ENCODE measurements at places on chromosomes 5 and 9.

- DNase-seq = no peak
Measured at GRCh38 chr5:37247036-37247435, 2.1 kb downstream of the CPLANE1 start.

DNA sequence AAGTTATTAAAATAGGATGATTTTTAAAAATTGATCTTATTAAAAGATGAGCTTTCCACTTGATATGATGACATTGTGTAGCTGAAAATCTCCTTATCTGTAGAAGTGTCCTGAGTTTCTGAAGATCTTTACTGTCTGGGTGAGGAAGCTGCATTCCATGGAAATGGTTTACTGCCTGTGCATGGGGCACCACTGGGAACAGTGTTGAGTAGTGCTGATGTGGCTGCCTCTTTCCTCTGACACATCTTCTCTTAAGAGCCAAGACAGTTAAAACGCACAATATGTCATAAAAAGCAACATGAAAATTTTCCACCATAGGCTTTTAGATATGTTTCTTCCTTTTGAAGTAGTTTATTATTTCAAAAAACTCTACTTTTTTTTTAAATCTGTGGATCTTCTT lies 24.6 kb downstream of the SECISBP2 start:
- DNase-seq = no peak

DNA sequence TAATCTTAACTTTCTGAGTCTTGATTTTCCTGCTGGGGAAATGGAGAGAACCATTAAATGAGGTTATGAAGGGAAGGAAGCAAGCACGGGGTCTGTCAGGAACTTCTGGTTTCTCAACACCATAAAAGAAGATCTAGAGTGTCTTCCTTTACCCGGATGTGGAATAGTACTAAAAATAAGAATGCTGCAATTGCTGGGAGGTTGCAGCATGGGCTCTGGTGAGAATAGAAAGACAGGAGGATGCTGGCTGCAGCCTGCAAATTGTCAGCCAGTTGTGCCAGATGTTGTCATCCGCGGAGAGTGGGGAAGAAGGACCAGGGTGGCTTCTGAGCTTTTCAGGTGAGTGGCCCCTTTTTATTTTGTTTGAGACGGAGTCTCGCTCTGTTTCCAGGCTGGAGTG lies 69.3 kb upstream of the STC2 start:
- DNase-seq = no peak

DNA sequence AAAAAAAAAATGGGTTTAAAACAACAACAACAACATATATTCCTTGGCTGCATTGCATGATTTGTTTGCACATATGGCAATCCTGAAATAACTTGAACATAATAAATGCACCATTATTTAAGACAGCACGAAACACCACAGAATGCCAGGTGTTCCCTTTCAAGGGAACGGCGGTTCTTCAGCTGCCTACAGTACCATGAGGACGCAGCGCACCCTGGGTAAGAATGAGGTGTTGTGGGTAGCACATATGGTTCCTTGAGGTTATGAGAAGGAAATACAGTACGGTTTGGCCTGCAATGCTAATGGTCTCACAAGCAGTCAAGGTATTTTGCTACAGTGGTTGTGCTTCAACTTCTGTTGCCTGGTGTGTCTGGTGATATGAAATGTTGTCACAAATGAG lies 174.8 kb downstream of the SLC12A2 start:
- no peak for DNase-seq

DNA sequence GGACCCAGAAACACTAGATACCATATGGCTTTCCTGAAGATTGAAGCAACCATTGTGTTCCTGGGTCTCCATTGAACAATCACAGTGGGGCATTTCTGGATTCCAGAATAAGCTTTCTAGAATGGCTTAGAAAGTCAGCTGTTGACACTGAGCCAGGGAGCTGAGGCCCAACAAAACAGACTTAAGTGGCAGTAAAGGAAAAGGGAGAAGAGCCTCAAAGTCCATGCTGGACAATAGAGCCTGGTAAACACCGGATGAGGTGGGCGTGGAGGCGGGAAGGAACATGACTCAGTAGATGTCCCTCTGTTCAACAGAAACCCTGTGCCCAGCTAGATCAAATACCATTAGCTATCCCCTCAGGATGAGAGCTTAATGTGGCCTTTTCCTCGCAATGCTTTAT lies 14.8 kb downstream of the SPARC start:
- DNase-seq = no peak

DNA sequence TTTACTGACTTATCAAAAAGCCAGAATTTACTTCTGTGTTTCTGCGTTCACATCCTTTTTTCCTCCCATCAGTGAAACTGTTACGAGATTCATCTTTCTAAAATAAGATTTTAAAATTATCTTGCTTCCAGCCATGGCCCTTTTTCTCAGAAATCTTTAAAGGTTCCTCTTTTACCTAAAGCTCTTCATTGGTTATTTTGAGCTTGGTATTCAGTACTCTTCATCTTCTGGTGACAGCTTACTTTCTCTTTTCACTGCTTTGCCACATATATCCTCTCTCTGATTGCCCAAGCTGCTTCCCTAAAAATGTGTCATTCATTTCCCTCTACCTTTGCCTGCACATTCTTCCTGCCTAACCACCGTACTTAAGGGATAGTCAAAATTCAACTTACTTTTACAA lies 32.3 kb downstream of the TGFBR1 start:
- DNase-seq = no peak

- no peak for DNase-seq
Measured at GRCh38 chr5:100771181-100771580, 131.9 kb downstream of the ST8SIA4 start.

- no peak for DNase-seq
Measured at GRCh38 chr9:95157481-95158151, 159.9 kb downstream of the FANCC start.

DNA sequence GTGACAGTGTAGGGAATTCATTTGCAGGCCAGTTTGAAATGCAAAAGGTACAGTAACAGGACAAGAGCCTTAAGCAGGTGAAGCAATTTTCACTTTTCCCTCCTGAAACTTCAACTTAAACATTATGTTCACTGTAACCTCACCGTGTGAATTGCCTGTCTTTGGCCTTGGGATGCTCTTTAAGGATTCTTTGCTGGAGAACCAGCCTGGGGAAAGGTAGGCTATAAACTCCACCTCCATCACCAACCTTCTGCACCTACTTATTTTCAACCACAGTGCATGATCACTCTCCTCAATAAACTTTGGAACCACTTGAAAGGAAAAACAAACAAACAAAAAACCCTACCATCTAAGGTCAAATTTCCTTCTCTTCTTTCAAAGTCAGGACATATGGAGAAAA lies 300.5 kb downstream of the TLE1 start:
- no peak for DNase-seq

GRCh38 chr9:108709126-108709525 lies 146.7 kb downstream of the ACTL7B start:
- DNase-seq = no peak

Data from stimulated activated CD4-positive, alpha-beta T cell treated with anti-CD3 and anti-CD28 coated beads, Interleukin-12 subunit alpha, Interleukin-12 subunit beta, amount 100 ng/mL, for 24 hours (primary cell).